ENCODE measurements at places on chromosomes 16 and 17. TPM values are rescaled to one million over a fixed set of nuclear protein-coding genes. Genes with fewer than 3 reads are reported as not detected.

SALL1 gene
- 14.7 TPM for total RNA-seq

PRDM7 gene
- total RNA-seq = not detected

PNMT gene
- 6.1 TPM for total RNA-seq

GAS2L2 gene
- total RNA-seq = 3.4 TPM

HEATR9 gene
- not detected for total RNA-seq

HSD17B2 gene
- 1.3 TPM for total RNA-seq

CLEC19A gene
- total RNA-seq = 0.99 TPM

CRHR1 gene
- 1.9 TPM for total RNA-seq

HS3ST3B1 gene
- total RNA-seq = 3.9 TPM

TOM1L1 gene
- total RNA-seq = 27.9 TPM

ZNF232 gene
- total RNA-seq = 8.7 TPM

SP6 gene
- 0.22 TPM for total RNA-seq

SSTR5 gene
- 0.88 TPM for total RNA-seq

TBC1D26 gene
- total RNA-seq = 0.61 TPM

DHRS13 gene
- 19.8 TPM for total RNA-seq

HOXB8 gene
- total RNA-seq = 23.7 TPM

LRRC75A gene
- 6.1 TPM for total RNA-seq

KRT24 gene
- not detected for total RNA-seq

FSCN2 gene
- total RNA-seq = 1.7 TPM

- DNase-seq = peak; percentile 66
Observed at GRCh38 chr17:1709971-1710806, at the start of gene TLCD2. TLCD2 (minus strand) TSS chr17:1710377; CDS start chr17:1710242, 135 bp downstream.

DNA sequence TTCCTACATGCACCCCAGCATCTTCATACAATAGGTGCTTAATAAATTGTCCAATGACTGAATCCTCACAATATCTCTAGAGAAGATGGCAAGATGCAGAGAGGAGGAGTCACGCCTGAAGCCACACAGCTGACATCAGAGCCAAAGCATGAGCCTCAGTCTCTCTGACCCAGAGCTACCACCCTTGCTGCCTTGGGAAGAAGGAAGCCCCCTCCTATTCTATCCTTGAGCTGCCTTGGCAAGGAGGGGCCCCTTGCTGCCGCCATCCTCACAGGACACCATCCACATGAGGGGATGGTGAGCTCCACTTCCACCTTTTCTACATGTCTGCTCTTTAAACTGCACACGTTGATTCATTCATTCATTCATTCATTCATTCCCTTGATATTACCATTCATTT lies 37.0 kb upstream of the C16orf78 start:
- DNase-seq = no peak

- no peak for DNase-seq
Observed at GRCh38 chr16:57873218-57873617, 70.9 kb upstream of the KIFC3 start.

DNA sequence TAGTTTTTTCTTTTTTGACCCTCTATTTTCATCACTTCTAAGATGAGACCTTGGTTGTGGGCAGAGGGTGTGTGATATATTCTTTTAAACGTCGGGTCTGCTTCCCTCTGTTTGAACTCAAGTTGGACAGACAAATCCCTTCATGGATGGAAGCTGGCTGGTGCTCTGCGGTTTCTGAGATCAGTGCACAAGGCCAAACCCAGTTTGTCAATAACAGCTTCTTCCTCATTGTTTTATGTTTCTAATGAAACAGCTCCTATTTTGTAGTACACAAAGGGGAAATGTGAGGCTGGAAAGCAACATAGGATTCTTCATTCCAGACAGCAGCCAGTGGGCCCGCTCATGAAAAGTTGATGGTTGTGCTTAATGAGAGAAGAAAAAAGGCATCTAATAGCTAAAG lies 159.6 kb downstream of the PRKCA start:
- DNase-seq = no peak

- no peak for DNase-seq
Observed at GRCh38 chr17:17958982-17959381, 13.2 kb downstream of the TOM1L2 start.

- DNase-seq = no peak
Observed at GRCh38 chr16:19974607-19975006, 90.0 kb upstream of the GPRC5B start.

- DNase-seq = no peak
Observed at GRCh38 chr16:85457366-85457765, 155.8 kb upstream of the GSE1 start.

DNA sequence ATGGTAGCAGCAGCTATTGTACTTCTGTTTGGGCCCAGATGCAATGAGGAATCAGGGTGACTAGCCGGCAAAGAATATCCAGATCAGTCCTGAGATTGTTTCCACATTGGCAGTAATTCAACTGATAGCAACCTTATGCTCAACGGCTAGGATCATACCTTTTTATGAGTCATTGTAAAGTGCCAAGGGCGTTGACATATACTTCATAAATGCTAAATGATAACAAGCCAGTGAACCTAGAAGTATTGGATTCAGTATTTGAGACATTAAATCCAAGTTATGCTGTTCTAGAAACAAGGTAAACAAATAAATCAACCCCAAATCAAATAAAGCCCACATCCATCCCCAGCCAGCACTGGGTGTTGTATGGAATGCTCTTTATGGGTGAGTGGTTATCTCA lies 207.1 kb upstream of the ZFHX3 start:
- DNase-seq = no peak

DNA sequence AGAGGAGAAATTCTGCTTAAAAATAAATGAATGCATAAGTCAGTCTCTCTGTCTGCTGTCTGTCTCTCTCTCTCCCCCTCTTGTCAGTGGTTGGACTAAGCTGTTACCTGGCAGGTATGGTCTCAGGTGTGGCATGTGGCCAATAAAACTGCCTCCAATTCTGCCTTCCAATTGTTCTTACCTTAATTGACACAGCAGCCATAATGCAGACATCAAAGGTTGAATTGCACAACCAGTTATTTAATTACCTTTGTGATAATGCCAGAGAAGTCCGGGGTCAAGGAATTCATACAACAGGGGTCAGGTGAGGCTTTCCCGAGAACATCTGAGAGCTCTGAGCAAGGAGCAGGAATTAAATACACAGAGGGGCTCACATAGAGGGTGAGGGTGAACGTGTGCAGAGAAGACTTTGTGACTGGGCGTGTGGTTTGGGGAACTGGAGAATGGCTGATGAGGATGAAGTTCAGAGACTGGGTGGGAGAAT lies 78.8 kb upstream of the CDYL2 start:
- no peak for DNase-seq

- no peak for DNase-seq
Observed at GRCh38 chr17:59812139-59812538, 80.6 kb downstream of the TUBD1 start.

- no peak for DNase-seq
Observed at GRCh38 chr17:73952480-73953205, 250.8 kb upstream of the RPL38 start.

GRCh38 chr16:79613009-79613408 lies 12.5 kb upstream of the MAF start:
- DNase-seq = no peak

DNA sequence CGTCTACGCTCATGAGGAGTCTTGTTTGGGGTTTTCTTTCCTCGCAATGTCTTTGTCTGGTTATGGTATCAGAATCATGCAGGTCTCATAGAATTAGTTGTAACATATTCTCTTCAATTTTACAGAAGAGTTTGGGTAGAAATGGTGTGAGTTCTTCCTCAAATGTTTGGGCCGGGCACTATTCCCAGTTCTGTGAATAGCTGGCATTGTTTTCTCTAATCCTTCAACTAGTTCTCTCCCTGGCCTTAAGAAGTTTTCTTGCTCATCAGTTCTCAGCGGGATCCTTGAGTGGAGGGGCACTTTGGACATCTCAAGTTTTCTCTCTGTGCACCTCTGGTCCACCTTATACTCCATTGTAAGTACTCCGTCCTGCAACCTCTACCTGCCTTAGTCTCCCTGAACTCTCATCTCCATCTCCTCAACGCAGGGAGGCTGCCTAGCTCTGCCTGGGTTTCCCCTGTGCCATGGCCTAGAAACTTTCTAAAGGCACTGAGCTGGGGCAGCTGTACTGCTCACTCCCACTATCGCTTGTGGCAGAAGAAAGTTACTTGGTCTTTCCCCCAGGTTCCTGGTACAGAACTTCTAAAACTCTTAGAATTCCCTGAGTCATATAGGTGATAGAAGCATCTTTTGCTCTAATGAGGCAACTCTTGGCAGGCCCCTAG lies 16.9 kb downstream of the NSMCE1 start:
- DNase-seq = no peak

- no peak for DNase-seq
Observed at GRCh38 chr17:62673614-62674362, 46.3 kb downstream of the MRC2 start.

DNA sequence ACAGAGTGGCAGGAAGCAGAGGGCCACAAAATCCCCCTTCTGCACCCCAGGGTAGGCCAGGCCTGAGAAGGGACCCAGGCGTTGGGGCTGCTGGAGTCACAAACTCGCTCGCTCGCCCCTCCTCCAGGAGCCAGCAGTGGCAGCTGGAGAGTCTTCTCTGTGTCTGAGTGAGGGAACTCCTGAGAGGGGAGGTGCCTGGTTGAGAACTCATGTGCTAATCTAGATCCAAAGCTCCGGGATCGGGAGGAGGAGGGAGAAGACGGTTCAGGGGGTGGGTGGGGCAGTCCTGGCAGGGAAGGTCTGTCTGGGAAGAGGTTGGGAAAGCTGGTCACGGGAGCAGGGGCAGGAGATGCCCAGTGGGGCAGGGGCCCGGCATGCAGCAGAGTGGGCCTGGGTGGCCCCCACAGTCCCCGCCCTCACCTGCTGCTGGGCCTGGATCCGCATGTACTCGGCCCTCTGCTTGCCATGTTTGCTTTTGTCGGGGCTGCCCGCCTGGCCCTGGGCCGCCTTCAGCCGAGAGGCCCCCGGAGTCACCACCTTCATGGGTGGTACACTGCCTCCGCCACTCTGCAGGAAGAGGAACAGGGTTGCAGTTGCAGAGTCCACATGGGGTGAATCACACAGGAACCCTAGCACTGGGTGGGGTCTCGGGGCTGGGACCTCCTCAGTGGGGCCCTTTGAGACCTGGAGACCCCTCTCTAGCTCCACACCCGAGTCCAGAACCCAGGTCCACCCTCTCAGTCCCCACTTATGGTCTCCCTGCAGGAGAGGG lies 62.2 kb downstream of the SRCIN1 start:
- no peak for DNase-seq

DNA sequence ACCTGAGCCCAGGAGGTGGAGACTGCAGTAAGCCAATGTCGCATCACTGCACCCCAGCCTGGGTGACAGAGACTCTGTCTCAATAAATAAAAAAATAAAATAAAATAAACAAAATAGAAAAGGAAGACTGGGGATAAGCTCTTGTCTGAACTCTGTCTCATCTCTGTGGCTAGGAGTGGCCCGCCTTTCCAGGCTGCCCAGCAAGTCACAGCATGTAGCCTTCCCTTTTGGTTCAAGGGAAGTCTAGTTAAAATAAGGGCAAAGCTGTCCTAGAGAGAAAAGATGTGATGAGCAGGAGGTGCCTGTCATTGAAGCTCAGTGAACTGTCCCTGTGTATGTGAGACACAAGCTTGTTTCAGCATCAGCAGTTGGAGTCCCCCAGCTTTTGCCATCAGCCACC lies 2.7 kb upstream of the GFAP start:
- no peak for DNase-seq

GRCh38 chr16:1258225-1258600 lies 2.3 kb downstream of the TPSD1 start:
- no peak for DNase-seq

DNA sequence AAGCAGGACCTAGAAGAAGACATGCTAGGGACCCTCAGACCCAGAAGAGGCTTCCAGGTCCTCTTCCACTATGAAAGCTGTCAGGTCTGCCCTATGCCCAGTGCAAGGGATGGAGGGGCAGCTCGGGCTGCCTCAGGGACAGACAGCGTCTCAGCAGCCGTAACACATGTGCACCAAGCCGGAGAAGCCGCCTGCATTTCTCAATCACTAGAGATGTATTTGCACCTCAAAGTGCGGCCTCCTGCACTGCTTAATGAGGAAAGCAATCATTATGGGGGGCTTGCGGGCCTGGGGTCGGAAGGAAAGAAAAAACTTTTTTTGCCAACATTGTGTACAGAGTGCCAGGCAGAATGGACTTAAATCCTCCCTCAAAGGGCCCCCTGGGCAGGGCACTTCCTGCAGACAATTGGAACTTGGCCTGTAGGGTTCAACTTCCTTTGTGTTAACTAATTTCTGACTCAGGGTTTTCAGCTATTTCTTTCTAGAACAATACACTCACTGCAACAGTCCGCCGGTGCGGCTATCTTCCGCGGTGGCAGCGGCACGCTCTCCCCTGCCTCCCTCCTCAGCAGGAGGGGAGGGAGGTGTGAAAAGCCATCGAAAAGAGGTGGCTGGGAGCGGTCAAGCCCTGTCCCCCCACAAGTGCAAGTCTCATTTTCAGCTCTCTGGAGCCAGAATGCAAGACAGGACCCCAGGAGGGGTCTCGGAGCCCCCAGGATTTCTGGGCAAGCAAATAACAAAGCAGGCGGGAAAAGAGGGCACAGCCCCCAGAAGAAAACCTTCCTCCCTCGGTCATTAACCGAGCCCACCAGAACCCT lies 101.2 kb downstream of the ZNF423 start:
- peak; percentile 49 for DNase-seq

- no peak for DNase-seq
Observed at GRCh38 chr16:57676553-57677085, 8.5 kb downstream of the ADGRG3 start.

DNA sequence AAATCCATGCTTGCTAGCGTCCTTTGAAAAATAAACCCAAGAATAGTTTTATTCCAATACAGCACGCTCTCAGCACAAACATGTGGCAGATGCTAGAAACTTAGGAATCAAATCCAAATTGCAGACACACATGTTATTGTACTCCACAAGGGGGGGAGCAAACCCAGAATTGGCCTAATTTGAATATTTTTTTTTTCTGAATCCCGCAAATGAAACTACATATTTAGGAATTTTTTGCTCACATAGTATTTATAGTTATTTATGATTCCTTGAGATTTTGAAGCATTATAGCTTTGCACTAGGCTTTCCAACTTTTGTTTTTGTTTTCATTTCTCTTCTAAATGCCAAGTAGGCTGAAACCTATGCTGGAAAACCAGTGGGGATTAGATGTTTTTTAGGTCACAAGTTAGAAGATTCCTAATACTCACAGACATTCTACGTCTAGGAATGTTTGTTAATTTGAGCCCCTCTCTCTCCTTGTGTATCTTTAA lies 59.3 kb upstream of the CDH11 start:
- DNase-seq = no peak

DNA sequence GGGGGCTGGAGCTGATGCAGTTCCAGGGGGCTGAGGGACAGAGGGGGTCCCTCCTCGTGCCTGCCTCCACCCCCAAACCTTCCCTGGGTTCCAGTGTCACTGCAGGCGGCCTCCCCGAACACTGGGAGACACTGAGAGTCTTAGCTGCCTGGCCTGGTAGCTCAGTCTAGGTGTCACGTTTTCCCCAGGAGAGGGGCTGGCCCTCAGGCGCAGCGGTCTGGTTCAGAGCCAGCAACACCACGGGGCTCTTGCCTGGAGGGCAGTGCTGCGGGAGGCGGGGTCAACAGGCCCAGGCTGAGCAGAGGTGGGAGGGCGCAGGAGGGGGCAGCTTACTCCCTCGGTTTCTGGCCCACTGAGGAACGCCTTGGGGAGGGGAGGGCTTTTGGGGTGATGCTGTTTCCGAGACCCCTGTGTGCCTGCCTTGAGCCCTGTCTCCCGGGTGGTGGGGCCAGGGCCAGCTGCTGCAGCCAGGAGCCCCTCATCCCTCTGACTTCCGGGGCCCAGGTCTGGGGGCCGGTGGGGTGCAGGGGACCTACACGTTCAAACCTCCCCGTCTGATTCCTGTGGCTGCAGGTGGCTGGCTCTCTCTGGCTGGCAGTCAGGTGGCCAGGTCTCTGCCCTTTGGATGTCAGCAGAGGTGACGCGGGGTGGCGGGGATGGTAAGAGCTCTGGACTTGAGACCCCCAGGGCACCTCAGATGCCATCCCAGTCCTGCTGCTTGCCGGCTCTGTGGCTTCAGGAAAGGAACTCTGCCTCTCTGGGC lies 89.3 kb upstream of the GSE1 start:
- DNase-seq = no peak

Measured in spinal cord (tissue), 10 donors.